ENCODE measurements at places on chromosomes 1 and 21.

DNA sequence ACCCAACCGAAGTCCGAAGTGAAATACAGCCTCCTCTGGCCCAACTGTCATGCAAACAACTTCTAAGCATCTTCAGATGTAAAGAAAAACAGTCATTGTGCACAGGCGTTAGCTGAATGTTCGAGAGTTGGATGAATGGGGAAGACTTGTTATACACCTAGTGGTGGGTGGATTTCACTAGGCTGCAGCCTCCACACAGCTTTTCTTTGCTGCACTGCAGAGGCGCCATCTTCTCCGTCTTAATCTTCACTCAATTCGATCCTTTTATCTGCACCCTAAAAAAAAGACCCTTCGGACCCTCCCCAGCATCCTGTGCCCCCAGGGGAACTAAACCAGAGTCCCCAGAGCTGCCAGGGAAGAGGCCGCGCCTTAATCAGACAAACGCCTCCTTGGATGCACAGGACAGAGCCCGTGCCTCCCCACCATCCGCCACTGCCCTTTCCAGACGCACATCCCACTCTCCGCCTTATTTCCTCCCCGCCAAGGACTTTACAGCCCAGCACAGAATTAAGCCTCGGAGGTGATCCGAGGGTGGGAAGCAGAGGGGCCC lies 1.4 kb downstream of the APP start:
- DNase-seq, result no peak

DNA sequence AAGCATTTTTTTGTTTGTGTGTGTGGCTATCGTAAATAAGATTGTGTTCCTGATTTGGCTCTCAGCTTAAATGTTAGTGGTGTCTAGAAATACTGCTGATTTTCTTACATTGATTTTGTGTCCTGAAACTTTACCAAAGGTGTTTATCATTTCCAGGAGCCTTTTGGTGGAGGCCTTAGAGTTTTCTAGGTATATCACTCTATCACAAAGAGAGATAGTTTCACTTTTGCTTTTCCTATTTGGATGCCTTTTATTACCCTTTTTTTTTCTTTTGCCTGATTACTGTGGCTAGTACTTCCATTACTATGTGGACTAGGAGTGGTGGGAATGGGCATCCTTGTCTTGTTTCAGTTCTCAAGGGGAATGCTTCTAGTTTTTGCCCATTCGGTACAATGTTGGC lies 109.6 kb downstream of the S1PR1 start:
- no peak for DNase-seq

DNA sequence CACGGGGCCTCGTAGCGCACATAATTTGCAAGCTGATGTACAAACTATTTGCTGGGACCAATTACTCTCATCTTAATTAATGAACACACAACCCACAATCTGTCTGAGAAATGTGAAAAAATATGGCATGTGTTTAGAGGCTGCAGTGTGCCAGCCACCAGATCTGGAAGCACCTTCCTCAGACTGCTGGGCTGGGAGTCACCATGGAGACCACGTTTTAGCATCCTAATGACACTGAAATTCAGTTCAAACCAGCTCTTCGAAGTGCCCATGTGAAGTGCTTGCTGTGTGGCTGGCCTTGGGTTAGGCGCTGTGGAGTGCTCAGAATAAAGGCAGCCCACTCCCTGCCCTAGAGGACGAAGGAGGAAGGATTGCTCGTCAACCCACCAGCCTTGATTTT lies 482.4 kb downstream of the OMA1 start:
- DNase-seq, result no peak

DNA sequence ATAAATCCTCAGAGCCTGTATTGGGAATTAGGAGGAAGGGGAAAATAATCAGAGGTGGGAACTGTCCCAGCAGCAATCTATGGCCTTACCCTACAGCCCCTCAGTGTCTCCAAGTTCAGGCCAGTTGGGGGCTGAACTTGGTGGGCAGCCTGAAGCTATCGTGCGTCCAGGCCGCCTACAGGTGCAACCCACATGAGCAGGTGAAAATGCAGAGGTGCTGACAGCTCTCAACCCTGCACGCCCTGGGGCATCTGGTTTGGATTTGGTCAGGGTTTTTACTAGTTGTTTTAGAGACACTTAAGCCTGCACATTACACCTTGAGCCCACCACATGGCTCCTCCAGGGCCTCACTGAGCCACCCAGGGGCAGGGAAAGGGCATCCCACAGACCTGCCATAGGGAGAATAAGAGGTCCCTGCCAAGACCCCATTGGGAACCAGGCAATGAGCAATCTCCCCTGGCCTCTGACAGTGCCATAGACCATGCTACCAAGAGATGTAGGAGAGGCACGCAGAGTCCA lies 209.5 kb downstream of the FOXD2 start:
- no peak for DNase-seq

GRCh38 chr1:78092643-78093042 lies 46.9 kb downstream of the GIPC2 start:
- no peak for DNase-seq

DNA sequence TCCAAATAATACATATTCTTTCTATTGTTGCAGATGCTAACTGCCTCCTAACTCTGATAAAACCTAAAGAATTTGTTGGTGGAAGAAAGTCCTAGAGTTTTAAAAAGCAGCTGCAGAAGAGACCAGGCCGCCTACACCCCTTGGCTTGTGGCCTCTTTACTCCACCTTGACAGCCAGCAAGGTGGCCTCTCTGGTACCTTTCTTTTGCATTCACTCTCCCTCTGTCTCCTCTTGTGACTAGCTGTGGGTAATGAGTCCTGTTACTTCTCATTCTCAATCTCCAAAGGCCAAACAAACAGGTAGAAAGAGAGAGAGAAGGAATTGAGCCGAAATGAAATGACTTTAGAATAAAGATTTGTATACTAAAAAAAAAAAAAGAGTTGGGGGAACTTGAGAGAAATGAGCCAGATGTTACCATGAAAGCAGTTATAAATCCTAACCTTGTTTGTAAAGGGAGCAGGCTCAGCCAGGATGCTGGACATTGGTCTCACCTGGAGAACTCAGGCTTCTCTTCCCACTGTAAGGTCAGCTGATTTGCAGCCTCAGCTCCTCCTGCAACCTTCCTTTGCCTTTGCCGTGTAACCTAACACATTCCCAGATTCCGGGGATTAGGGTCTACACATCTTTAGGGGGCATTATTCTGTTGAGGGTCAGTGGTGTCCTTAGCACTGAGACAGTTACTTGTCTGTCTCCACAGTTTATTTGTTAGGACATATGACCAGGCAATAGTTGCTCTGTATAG lies 164.1 kb upstream of the IRF2BP2 start:
- DNase-seq, result no peak

- no peak for DNase-seq
Measured at GRCh38 chr1:114102136-114102535, 51.5 kb downstream of the SYT6 start.

DNA sequence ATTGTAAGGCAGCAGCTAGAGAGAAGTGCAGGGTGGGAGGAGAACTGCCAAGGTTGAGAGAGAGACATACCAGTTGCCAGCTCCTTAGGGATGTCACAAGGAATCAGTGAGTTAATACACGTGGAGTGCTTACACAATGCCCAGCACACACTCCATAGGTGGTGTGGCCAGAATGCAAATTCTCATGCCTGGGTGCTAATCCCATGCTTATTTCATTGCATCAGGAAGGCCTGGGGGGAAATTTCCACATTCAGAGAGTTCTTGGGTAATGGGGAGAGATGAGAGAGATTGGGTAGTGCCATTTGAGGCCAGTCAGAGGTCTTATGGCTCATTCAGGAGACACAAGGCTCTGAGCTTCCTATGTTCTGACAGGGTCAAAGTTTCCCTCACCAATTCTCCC lies 38.7 kb downstream of the GJA5 start:
- DNase-seq, result no peak

DNA sequence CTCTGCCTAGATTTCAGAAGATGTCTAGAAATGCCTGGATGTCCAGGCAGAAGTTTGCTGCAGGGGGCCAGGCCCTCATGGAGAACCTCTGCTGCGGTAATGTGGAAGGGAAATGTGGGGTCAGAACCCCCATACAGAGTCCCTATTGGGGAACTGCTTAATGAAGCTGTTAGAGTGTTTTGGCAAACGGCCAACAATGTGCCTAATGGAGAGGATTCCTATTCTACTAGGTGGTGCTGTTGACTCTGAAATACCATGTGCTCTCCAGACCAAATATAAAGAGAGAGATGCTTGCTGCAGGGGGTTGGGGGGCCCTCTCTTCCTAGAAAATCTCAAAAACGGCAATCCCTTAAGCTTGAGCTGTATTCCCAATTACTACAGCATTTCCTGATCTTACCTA lies 57.1 kb upstream of the DR1 start:
- no peak for DNase-seq

GRCh38 chr1:244952280-244952933 lies 88.1 kb upstream of the HNRNPU start:
- no peak for DNase-seq

- no peak for DNase-seq
Measured at GRCh38 chr1:98280049-98280448, 359.2 kb upstream of the DPYD start.

DNA sequence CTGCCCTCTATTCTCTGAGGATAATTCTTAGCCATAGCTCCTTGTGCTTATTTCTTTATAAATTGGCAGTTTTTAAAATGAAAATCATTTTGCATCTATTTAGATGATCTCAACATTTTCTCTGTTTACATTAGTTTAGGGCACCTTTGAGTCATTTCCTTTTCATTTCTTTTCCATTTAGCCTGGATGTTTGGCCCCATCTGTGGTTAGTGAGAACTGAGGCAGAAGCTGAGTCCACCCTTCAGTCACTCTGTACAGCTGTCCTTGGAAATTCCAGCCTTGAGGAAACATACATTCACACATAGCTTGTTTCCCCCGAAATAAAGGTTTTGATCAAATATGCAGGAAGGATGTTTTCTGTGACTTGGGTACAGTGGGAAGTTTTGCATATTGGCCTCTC lies 123.7 kb downstream of the NTNG1 start:
- peak; percentile 15 for DNase-seq

DNA sequence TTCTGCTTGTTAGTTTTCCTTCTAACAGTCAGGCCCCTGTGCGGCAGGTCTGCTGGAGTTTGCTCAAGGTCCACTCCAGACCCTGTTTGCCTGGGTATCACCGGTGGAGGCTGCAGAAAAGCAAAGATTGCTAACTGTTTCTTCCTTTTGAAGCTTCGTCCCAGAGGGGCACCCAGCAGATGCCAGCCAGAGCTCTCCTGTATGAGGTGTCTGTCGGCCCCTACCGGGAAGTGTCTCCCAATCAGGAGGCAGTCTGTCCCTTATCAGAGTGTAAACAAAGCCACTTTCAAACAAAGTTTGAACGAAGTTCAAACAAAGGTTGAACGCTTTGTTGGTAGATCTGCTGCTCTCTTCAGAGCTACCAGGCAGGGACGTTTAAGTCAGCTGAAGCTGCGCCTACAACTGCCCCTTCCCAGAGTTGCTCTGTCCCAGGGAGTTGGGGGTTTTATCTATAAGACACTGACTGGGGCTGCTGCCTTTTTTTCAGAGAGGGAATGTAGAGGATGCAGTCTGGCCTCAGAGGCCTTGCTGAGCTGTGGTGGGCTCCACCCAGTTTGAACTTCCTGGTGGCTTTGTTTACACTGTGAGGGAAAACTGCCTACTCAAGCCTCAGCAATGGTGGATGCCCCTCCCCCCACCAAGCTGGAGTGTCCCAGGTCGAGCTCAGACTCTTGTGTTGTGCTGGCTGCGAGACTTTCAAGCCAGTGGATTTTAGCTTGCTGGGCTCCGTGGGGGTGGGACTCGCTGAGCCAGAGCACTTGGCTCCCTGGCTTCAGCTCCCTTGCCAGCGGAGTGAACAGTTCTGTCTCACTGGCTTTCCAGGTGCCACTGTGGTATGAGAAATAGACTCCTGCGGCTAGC lies 401.8 kb downstream of the SRGAP2C start:
- no peak for DNase-seq

DNA sequence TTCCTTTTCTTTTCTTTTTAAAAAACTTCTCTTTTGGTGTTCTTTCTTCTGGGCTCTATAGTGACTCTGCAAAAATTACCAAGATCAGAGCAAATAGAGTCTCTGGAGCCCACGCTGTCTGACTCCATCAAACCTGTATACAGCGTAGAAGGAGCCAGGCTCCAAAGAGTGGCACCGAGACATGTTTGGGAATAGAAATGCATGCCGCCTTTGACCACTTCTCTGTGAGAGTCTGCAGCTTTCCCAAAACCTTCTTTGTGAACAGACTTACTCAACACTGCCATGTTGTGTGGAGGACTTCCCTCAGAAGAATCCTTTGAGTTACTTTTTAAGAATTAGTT lies 55.3 kb downstream of the GORAB start:
- no peak for DNase-seq

GRCh38 chr1:226919587-226919986 lies 20.5 kb upstream of the COQ8A start:
- DNase-seq, result no peak

GRCh38 chr1:116330342-116330652 lies 42.7 kb upstream of the ATP1A1 start:
- no peak for DNase-seq

DNA sequence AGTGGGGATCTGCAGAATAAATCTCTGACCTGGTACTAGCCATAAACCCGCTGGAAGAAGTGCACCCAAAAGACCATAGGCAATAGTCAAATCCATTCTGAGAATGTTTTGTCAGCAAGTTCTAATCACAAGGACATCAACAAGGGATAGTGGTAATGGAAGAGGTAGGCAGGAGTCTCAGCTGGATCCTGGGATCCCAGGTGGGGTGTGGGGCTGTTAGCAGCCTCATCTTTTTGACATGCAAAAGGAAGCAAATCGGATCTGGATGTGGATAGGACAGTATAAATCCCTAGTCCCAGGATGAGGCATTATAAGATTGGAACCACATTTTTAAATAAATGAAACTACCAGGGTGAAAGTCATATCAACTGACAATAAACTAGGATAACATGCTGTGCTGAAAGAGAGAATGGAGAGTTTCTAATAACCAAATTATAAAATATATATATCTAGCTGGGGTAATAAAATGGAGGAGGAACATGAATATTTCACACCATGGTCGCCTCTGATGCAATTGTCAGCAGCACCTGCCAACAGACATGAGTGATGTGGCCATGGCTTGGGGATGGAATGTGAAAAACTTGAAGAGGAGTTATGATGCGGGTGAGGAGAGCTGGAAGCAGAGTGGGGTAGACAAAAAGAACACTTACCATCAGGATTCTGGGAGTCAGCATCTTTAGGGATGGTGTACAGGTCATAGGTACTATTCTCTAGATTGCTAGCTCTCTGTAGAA lies 23.7 kb upstream of the PEX19 start:
- no peak for DNase-seq

DNA sequence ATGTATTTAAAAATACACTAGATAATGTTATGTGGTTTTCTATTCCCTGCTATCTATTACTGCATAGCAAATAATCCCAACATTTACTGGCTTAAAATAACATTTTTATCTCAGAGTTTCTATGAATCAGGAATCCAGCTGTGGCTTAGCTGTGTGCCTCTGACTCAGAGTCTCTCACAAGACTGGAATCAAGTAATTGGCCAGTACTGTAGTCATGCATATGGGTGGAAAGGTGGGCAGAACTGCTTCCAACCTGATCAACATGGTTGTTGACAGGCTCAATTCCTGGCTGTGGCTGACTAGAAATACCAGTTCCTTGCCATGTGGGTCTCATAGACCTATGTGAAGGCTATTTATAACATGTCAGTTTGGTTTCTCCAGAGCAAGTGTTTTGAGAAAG lies 131.8 kb downstream of the PDE4B start:
- peak; percentile 80 for DNase-seq

Measured in non-pigmented ciliary epithelial cell (primary cell).